Activated T-helper 1 cell treated with Interleukin-2 at 50 U/mL for 16 hours (primary cell): ENCODE measurements at places on chromosomes 5 and 9.

DNA sequence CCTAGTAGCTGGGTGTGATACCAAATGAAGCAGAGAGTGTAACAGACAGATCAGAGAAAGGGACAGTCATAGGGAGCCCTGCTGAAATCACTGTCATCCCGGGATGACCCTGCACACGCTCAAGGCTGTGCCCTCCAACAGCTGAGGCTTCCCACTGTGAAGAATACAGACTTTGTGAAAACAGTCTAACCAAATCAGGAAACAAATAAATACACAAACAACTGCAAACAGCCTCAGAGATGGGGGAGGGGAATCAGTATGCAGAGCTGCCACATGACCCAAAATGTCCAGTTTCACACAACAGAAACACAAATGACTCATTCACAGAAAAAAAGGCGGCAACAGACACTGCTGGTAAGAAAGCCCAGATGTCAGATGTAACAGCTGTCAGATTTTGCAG is 101.9 kb downstream of the ADAMTS2 start:
- DNase-seq: no peak

GRCh38 chr5:109946610-109947009 is 256.9 kb downstream of the MAN2A1 start:
- DNase-seq: no peak

DNA sequence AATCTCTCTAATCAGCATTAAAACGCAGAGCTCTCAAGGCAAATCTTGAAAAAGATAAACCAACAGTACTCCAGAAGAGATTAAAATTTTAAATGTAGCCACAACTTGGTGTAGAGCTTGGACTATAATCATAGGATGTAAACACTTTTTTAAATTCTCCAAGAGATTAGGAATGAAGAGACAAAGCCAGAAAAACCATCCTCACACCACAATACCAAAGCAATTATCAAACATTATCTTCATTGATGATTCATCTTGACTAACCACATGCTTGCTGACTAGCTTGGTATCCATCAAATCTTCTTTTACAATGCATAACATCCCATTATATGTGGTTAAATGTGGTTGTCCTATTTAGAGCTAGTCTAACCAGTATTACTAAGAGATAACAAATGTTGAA is 815.1 kb downstream of the TLE1 start:
- no peak for DNase-seq

DNA sequence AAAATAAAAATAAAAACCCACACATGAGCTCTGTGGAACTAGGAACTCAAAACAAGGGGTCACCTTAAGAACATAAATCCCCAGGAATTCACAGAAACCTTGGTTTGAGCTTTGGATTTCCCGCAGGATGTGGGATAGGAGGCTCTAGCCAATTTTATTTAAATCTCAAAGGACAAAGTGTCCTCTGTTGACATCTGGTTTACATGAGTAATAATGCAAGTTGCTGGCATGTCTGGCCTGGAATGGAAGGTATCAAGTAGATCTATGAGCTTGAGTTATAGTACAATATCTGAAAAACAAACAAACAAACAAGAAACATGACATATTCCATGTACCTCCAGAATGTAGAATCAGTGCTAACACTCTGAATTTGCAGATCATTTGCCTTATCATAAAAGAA is 94.2 kb upstream of the SLIT3 start:
- no peak for DNase-seq

GRCh38 chr5:139795074-139796001 is at the start of gene PSD2:
PSD2 (plus strand) TSS chr5:139795808; CDS start chr5:139809441, 13,633 bp downstream.
- no peak for DNase-seq

GRCh38 chr5:140840978-140841962 is at the start of gene PCDHA8:
PCDHA8 (plus strand) TSS chr5:140841187; CDS start chr5:140841322, 135 bp downstream.
- DNase-seq: no peak

GRCh38 chr9:109319626-109320241 is 1.1 kb downstream of the EPB41L4B start:
- DNase-seq: no peak

- no peak for DNase-seq
Measured at GRCh38 chr5:156826150-156826549, 23.9 kb upstream of the PPP1R2B start.

- no peak for DNase-seq
Measured at GRCh38 chr5:167460449-167461020, 830.9 kb upstream of the WWC1 start.

DNA sequence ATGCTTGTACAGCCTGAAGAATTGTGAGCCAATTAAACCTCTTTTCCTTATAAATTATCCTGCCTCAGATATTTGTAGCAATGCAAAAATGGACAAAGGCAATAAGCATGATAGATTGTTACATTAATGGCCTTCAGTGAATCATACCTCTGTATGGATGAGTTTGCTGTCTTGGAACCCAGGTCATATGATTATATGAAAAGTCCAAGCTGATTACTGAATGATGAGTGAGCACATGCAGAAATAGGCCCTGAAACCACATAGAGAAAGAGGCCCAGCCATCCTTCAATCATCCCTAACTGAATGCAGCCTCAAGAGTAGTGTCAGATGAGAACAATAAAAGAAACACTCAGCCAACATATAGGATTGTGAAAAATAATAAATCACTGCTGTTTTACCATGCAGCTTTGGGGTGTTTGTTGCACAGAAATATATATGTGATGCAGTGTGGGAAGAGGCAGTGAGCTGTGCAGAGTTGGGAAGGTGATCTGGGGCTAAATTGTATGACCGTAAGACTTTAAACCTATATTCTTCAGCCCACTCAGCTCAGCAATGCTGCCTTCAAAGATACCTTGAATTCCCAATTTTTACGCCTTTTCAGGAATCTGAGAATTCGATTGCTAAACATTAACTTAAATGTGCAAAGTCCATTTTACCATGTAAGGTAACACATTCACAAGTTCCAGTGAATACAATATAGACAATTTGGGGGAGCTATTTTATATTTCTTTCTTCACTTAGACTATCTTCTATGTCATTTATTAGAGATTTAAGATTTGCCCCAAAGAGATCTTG is 36.3 kb upstream of the SHISAL2B start:
- DNase-seq: no peak

- DNase-seq: no peak
Measured at GRCh38 chr9:114464281-114465051, 40.8 kb downstream of the WHRN start.

DNA sequence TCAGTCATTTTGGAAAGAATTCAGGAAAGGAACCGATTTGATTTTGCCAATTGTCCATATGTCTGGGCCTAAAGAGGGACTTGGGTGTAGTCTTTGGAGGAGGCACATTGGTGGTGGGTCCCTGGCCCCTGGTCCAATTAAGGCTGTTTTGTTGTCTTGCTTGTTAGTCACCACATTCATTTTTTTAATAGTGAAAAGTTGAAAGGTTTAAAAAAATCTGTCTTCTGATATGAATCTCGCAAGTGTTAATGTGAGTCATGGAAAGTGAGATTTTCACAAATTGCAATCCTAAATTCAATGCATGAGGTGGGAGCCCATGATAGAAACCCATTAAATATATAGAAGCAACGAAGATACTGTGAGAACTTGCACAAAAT is 165.9 kb upstream of the OTULINL start:
- DNase-seq: no peak

DNA sequence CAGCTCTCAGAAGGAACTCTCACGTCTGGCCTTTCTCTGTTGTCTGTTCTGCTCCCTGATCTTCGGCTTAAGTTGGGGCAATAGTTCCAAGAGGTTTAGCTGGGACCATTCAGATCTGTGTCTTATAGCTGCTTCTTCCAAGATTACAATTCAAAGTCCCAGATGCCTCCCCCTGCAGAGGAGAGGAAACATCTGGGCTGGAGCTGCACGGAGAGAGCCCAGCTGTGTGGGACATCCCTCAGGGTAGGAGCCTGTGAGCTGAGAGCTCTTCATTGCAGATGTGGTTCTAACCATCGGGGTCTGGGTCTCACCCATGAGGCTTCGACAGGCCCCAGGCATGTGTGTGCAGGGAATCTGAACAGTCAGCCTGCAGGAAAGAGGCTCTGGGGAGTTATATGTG is 9.0 kb upstream of the PHF19 start:
- DNase-seq: no peak

DNA sequence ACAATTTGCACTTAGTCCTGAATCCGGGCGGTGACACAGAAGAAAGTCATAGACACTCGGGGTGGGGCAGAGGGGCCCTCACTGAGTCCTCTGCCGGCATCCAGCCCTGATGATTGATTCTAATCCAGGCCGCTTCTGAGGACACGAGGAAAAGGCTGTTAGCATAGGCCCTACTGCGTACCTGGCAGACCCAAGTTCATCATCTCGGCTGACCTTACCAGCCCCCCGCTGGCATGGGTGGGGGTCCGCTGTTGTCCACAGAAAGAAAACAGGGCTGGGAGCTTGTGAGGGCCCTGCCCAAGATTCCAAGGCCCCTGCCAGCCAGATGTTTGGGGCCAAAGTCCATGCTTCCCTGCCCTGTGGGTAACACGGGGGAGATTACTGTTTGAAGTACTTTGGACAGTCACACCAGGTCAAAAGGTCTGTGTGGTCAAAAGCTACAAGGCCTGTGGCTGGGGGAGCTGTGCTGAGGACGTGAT is 24.5 kb downstream of the ERGIC1 start:
- DNase-seq: no peak

DNA sequence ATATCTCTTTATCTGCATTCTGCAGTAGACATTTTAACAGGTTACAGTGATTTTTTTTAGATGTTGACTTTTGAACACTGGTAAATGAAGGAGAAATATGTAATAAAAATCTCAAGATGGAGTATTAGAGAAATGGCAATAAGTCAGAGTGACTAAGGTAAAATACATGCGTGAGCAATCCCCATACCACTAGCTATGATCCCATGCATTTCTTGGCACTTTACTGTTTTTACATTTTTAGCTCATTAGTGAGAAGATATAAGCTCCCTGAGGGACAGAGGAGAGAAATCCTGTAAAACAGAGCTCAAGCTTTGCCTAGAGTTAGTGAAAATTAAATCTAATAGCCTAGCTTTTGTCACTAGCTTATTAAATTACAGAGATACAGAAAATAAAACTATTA is 181.9 kb upstream of the TRPM3 start:
- no peak for DNase-seq

- DNase-seq: no peak
Measured at GRCh38 chr5:177399997-177400868, at the start of gene PFN3. PFN3 (minus strand) TSS chr5:177400661; CDS start chr5:177400576, 85 bp downstream.

- no peak for DNase-seq
Measured at GRCh38 chr9:4861736-4862451, 69.2 kb downstream of the RCL1 start.

GRCh38 chr9:16544842-16545241 is 325.6 kb downstream of the BNC2 start:
- no peak for DNase-seq

GRCh38 chr5:139908749-139909148 is 113.1 kb downstream of the PSD2 start:
- no peak for DNase-seq

DNA sequence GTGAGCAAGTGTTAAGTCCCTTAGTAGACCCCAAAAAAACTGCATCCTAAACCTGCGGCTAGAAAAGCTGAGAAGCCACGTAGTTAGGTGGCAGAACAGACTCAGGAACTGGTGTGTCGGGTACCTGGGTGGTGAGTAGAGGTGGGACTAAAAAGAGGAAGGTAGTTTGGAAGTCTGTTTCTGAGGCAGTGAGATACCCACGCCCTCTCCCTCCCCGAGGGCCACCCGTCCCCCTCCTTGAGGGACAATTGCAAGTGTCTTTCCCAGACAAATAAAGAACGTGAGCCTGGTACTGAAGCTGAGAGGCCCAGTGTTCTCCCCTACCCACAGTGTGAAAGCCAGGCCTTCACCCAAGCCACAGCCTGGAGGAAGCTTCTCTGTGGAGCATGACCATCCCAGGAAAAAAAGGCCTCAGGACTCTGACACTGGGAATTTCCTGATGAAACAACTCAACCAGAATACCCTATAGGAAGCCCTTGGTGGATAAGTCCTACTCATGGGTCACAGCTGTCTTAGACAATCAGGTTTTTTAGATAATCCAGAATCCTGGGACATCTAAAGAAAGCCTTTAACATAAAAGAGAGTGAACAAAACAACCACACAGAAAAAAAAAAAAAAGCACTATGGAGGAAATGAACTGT is 7.0 kb upstream of the CD74 start:
- no peak for DNase-seq

DNA sequence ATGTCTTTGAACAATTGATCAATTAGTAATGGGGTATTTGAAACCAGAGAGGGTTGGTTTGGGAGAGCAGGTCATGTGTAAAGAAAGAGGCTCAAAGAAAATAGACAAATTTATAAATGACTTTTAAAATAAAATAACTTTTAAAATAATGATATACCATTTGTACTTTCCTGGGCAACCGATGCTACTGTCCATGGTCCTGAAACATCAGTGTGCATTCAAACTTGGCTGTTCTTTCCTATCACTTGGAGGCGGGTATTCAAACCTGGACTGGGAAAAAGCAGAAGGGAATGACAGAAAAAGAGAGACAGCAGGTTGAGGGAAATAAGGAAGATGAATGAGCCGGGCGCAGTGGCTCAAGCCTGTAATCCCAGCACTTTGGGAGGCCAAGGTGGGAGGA is 1446.4 kb upstream of the WWC1 start:
- DNase-seq: no peak

- DNase-seq: no peak
Measured at GRCh38 chr5:171882118-171882517, 96.5 kb downstream of the SMIM23 start.
